PC-3 (cell line): ENCODE measurements at places on chromosomes 1 and 21. TPM values are rescaled to one million over a fixed set of nuclear protein-coding genes. Genes with fewer than 3 reads are reported as not detected.

DNA sequence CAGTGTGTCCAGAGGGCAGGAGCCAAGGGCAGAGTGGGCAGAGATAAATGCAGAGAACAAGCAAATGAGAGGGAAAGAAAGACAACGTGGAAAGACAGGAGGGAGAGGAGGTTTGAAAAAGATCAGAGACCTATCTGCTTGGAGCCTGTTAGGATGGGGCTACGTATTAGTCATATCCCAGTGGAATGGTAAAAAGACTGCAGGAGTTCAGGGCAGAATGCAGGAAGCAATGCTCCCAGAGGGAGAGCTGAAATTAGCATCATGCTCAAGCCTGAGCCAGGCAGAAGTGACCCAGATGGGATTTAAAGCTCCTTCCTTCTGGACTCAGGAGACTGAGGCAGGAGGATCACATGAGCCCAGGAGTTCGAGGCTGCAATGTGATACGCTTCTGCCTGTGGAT, 261.3 kb upstream of the CHRM3 start:
- H3K4me1 ChIP-seq = no peaks in the 10 kb centered on the region
- H3K27me3 ChIP-seq = no peaks in the 10 kb centered on the region
- no peak overlapping the region for H3K4me3 ChIP-seq
- no peaks in the 10 kb centered on the region for H3K36me3 ChIP-seq

GRCh38 chr1:56081173-56081572, 498.2 kb downstream of the PLPP3 start:
- no peak overlapping the region for H3K27ac ChIP-seq
- no peaks in the 10 kb centered on the region for H3K4me1 ChIP-seq
- no peaks in the 10 kb centered on the region for H3K36me3 ChIP-seq
- H3K27me3 ChIP-seq = no peaks in the 10 kb centered on the region

DNA sequence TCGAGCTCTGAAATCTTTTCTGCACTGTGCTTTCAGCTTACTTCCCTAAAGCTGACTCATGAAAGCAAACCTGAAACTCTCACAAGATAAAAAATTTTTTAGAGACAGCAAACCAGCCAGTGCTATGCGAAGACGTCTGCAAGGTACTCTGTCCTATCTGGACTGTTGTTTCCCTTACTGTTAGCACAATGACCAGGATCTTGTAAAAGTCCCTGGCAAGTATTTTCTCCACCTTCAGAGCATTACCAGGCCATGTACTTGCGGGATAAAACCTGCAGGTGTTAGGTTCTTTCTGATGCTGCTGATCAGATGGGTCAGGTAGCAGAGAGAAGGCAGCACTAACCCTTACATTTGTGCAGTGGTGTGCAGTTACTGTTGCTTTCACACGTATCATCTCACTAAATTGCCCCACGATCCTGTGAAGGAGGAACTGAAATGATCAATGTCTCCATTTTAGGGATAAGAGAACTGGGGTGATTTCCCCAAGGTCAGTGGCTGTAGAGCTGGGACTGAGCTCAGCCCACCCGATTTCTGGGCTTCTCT, 56.6 kb downstream of the PLXNA2 start:
- H3K4me3 ChIP-seq = no peak overlapping the region
- DNase-seq = peak; percentile 32
- no peaks in the 10 kb centered on the region for H3K27me3 ChIP-seq
- peaks cover 64% of the 10 kb centered on the region for H3K4me1 ChIP-seq
- 0 out of 2 replicates have a peak overlapping the region, but pooled peaks have one; percentile 2 for H3K27ac ChIP-seq
- H3K36me3 ChIP-seq = no peaks in the 10 kb centered on the region

DNA sequence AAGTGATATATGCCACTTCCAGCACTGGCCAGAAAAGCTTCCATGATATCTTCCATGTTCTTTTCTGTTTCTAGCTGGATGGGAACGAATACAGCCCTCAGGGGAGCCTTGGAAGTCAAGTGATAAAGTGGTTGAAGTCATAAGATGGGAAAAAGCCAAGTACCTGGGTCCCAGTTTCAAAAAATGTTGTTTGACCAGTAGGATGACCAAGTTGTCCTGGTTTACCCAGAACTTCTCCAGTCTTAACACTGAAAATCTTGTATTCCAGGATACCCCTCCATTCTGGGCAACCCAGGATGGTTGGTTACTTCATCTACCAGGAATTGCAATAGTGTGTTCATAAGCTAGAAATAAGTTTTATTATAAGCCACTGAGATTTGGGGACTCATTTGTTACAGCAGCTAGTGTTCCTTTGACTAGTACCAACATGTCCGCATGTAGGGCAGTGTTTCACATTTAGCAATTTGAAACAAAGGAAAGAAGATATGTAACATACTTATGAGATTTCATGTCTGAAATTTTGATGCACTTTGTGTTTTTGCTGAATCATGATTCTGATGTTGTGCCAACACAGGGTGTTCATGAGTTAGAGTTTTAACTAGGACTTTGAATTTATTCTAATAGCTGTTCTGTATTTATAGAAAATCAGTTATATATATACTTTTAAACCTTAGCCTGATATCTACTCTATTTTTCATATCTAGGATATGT, 139.9 kb downstream of the TPR start:
- H3K27me3 ChIP-seq = no peaks in the 10 kb centered on the region
- peaks cover 30% of the 10 kb centered on the region for H3K4me1 ChIP-seq
- peak; percentile 19 for DNase-seq
- H3K36me3 ChIP-seq = no peaks in the 10 kb centered on the region

DNA sequence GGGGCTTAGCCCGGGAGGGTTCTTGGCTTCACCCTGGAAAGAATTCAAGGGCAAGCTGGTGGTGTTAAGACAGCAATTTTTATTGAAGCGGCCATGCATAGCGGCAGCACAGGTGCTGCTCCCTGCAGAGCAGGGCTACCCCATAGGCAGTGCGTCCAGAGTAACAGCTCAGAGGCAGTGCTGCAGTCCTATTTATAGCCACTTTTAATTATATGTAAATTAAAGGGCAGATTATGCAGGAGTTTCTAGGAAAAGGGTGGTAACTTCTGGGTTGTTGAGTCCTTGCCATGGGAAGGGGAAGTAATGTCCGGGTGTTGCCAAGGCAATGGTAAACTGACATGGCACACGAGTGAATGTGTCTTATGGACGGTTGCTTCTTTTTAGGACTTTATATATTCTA, 57.0 kb downstream of the VPS26C start:
- H3K4me1 ChIP-seq = peaks cover 8% of the 10 kb centered on the region; the same call in 1 of the 2 replicates
- no peaks in the 10 kb centered on the region for H3K27me3 ChIP-seq
- H3K36me3 ChIP-seq = no peaks in the 10 kb centered on the region
- DNase-seq = no peak

DNA sequence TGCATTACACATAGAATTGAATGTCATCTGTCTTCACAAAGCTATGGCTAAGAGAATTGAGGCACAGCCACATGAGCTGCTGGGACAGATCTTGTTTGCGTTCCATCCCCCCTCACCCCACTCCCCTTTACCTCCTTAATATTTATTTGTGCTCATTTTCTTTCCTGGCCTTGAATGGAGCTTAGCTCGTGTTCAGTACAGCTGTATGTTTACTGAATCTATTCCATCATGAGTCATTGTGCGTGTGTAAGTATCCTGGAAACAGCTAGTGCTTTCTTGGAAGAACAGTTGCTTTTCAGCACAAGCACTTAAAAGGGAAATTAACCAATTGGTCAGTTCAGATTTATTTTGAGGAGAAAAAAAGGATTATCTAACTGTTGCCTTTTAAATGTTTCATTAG, 14.7 kb downstream of the PROX1 start:
- H3K27ac ChIP-seq = no peak overlapping the region
- H3K36me3 ChIP-seq = no peaks in the 10 kb centered on the region
- H3K4me1 ChIP-seq = 0 out of 2 replicates have a peak, but pooled peaks cover 6% of the 10 kb centered on the region

DNA sequence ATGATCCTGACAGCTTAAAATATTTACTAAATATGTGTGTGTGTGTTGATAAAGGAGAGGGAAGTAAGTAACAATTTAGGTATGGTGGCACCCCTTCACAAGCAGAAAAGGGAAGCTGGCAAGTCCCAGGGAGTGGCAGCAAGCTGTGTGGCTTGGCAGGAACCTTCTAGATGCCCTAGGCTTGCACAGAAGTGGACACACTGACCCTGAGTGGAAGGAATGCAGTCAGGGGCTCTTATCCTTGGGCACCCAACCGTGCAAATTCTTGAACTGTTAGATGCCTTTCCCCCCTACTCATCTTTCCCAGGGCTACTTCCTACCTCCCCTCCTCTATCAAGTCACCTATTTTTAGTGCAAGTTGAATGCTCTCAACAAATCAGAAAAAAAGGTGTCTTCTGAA, 18.9 kb downstream of the ACP6 start:
- peaks cover 77% of the 10 kb centered on the region for H3K36me3 ChIP-seq
- no peak overlapping the region for H3K27ac ChIP-seq
- no peaks in the 10 kb centered on the region for H3K4me1 ChIP-seq
- H3K4me3 ChIP-seq = no peak overlapping the region

GRCh38 chr21:26565111-26565510, 8.0 kb downstream of the CYYR1 start:
- no peaks in the 10 kb centered on the region for H3K36me3 ChIP-seq
- no peaks in the 10 kb centered on the region for H3K4me1 ChIP-seq
- no peaks in the 10 kb centered on the region for H3K27me3 ChIP-seq
- H3K4me3 ChIP-seq = no peak overlapping the region
- DNase-seq = no peak

DNA sequence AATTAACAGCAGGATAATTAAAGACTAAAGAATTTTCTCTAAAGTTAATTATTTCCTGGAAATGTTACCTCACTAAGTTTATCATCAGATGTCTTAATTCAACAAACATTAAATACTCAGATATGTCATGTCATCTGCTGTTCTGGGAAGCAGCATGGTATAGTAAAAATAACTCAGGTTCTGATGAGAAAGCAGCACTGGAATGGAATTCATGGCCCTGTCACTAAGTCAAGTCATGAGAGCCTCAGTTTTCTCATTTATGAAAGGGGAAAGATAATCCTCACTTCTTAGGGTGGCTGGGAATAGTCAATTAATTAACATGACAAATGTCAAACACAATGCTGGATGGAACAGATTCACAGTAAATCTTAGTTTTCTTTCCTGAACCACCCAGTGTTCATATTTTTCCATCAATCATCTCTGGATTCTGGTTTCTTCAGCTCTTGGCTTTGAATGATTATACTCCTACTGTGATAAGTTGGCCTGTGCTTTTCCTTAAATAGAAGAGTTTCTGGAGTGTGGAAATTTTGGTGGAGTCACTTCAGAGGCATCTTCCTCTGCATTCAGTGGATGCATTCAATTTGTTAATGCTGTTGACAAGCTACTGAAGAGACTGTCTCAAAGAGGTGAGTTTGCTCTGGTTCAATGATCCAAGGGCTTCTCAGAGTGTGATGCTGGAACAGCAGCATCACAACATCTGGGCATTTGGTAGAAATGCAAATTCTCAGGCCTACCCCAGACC, 319.4 kb downstream of the KCNH1 start:
- no peaks in the 10 kb centered on the region for H3K4me1 ChIP-seq
- no peaks in the 10 kb centered on the region for H3K27me3 ChIP-seq
- no peak overlapping the region for H3K4me3 ChIP-seq
- H3K36me3 ChIP-seq = no peaks in the 10 kb centered on the region
- H3K27ac ChIP-seq = no peak overlapping the region
- no peak for DNase-seq

- H3K27ac ChIP-seq = no peak overlapping the region
- H3K27me3 ChIP-seq = no peaks in the 10 kb centered on the region
- H3K4me1 ChIP-seq = peaks cover 18% of the 10 kb centered on the region
- H3K36me3 ChIP-seq = peaks cover 4% of the 10 kb centered on the region; the same call in 1 of the 2 replicates
- DNase-seq = no peak
These were observed 48.8 kb downstream of the DDR2 start for GRCh38 chr1:162681122-162681436.

- DNase-seq = no peak
- H3K4me1 ChIP-seq = no peaks in the 10 kb centered on the region
These were observed 29.1 kb downstream of the DNAJC11 start for GRCh38 chr1:6672558-6672957.

DNA sequence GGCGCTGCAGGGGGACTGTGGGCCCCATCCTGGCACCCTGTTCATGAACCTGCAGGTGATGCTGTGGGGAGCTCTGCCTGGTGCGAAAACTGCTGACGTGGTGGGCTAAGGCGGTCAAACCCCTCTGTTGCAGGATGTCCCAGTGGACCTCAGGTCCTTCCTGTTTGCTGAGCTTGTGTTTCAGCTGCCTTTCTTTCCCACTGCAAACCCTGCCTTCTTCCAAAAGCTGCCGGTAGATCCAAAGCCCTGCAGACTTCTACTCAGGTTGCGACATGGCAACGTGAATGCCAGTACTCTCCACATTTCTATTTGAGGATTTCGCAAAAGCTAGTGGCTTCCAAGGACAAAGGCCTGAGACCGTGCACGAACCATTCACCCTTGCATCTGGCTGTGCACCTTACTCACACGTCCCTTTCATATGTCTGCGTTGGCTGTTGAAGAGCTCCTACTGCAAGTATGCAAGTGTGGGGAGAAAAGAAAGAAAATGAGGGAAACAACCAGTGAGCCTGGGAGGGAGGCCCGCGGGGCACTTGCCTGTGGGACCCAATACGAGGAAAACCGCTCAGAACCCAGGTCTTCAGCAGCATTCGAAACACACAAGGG, 6.2 kb upstream of the RRP1 start:
- DNase-seq = no peak
- no peaks in the 10 kb centered on the region for H3K27me3 ChIP-seq
- no peak overlapping the region for H3K4me3 ChIP-seq
- H3K36me3 ChIP-seq = no peaks in the 10 kb centered on the region

- no peak for DNase-seq
- no peaks in the 10 kb centered on the region for H3K4me1 ChIP-seq
- H3K27ac ChIP-seq = no peak overlapping the region
- H3K36me3 ChIP-seq = peaks cover 44% of the 10 kb centered on the region
- H3K27me3 ChIP-seq = no peaks in the 10 kb centered on the region
- no peak overlapping the region for H3K4me3 ChIP-seq
These were observed 25.8 kb downstream of the TFAP2E start for GRCh38 chr1:35598895-35599294.

GRCh38 chr1:153444078-153444477, 16.4 kb downstream of the S100A7 start:
- H3K27me3 ChIP-seq = peaks cover 37% of the 10 kb centered on the region
- H3K4me3 ChIP-seq = no peak overlapping the region
- no peak for DNase-seq
- H3K27ac ChIP-seq = no peak overlapping the region
- H3K36me3 ChIP-seq = no peaks in the 10 kb centered on the region

DNA sequence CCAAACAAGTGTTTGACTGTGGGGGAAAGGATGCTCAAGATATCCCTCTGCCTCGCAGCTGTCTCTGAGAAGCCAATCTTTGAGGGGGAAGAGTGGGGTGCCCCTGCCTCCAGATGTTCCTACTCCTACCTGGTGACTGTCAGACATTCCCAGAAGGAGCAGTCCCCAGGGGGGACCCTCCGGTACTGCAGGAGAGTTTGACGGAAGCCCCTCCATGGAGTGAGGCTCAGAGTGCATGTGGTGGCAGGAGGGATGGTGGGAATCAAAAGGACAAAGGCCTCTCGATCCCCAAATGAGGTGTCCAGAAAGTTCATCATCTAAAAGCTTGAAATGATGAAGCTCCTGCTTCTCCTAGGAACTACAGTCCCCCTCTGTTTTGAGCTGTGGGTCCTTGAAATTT, 5.3 kb downstream of the SLC27A3 start:
- H3K27ac ChIP-seq = no peak overlapping the region
- H3K36me3 ChIP-seq = no peaks in the 10 kb centered on the region
- DNase-seq = no peak
- H3K27me3 ChIP-seq = no peaks in the 10 kb centered on the region
- peaks cover 14% of the 10 kb centered on the region for H3K4me1 ChIP-seq

The CADM3 gene
- total RNA-seq = not detected in 2 replicates

The C1orf87 gene
- not detected in 2 replicates for total RNA-seq

The NID1 gene
- total RNA-seq = 11.1 and 13.1 TPM in 2 replicates

The CD84 gene
- not detected in 2 replicates for total RNA-seq

The DIRAS3 gene
- total RNA-seq = not detected in 2 replicates

The PTGFR gene
- total RNA-seq = 6.8 and 7.8 TPM in 2 replicates

The UMODL1 gene
- 0.58 TPM in 1 of 2 replicates, not detected in the other for total RNA-seq

The KRTCAP2 gene
- 241 and 257 TPM in 2 replicates for total RNA-seq

The NECTIN4 gene
- 6.8 and 7.0 TPM in 2 replicates for total RNA-seq

The HES5 gene
- 0.84 and 1.8 TPM in 2 replicates for total RNA-seq
